SJSA1 (cell line): ENCODE measurements at places on chromosomes 7 and 10. TPM values are rescaled to one million over a fixed set of nuclear protein-coding genes. Genes with fewer than 3 reads are reported as not detected.

DNA sequence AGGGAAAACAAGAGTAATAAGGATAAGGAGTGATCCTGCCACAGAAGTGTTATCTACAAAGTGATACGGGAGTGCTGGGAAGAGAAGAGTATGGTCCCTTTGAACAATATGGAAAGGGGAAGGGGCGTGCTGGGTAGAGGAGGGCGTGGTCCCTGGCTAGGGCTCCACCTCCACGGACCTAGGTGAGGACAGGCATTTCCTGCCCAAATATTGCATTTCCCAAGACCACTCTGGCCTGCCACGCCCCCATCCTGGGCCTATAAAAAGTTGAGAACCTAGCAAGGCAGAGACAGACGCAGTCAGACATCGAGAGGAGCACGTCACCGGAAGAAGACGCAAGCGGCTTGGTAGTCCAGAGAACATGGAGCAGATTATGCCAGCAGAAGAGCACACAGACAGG lies 22.8 kb downstream of the VSTM4 start:
- no peak for DNase-seq

DNA sequence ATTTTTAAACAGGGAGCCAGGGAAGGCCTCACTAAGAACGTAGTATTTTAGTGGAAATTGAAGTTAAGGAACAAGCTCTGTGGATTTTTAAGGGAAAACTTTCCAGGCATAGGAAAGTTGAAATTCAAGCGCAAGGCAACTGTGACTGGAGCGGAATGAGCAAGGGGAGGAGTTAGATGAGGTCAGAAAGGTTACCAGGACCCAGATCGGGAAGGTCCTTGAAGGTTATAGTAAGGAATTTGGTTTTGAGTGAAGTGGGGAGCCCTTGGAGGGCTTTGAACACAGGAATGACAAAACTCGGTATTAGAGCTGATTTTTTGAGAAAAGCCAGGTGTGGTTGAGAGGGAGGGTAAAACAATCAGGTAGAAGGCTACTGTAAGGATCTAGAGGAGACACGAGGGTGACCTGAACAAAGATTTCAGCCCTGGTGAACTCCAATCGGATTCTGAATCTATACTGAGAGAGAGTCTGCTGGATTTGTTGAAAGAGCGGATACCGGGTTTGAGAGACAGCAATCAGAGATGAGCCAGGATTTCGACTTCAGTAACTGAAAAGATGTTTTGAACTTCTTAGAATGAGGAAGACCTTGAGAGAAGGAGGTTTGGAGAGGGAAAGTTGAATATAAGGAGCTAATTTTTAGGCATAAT lies 1013.9 kb downstream of the NRG3 start:
- DNase-seq: no peak

- no peak for DNase-seq
These were observed 44.0 kb upstream of the HPSE2 start for GRCh38 chr10:99279626-99280111.

- peak; percentile 73 for DNase-seq
These were observed 5.7 kb upstream of the PIP start for GRCh38 chr7:143126146-143126545.

GRCh38 chr7:159212226-159212625 lies 67.6 kb upstream of the VIPR2 start:
- DNase-seq: no peak

- no peak for DNase-seq
These were observed 9.9 kb downstream of the SLC25A13 start for GRCh38 chr7:96311967-96312366.

- DNase-seq: no peak
These were observed 181.1 kb downstream of the SKAP2 start for GRCh38 chr7:26683277-26683676.

DNA sequence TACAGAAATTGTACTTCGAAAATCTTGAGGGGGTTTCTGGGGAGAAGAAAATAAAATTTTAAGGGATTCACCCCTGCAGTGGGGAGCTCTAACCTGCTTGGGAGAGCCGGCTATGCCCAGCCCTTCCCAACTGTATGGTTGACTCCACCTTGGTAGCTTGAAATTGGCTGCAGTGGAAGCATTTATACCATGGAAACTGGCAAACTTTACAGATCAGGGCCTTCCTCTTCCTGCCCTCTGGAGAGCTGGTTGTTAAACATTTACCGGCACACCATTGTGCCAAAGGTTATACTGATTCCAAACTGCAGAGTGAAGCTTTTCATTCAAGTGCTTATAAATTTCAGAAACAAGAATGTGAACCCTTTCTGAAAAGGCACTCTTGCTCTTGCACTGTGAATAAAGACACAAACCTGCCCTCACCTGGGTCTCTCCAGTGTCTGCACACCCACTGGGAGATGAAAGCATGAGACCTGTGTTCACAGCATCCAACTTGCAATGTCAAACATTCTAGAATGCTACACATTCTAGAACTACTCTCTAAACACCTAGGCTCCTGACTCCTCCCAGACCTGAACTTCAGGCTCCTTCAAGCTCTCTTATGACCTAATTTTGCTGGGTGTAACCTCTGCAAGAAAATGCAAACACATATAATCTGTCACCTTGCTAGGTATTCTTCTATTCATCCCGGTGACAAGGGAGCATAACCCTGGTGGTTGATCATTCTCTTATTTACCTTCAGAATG lies 44.7 kb downstream of the ABLIM1 start:
- no peak for DNase-seq

GRCh38 chr10:89463846-89464537 lies 49.6 kb downstream of the IFIT5 start:
- no peak for DNase-seq

GRCh38 chr10:125955766-125956165 lies 59.4 kb downstream of the FANK1 start:
- DNase-seq: no peak

GRCh38 chr7:148135116-148135515 lies 455.4 kb upstream of the C7orf33 start:
- DNase-seq: no peak

GRCh38 chr7:150824379-150825177 lies 24.0 kb downstream of the TMEM176A start:
- no peak for DNase-seq

GRCh38 chr10:132395704-132396493 lies 1.1 kb upstream of the PWWP2B start:
- no peak for DNase-seq

DNA sequence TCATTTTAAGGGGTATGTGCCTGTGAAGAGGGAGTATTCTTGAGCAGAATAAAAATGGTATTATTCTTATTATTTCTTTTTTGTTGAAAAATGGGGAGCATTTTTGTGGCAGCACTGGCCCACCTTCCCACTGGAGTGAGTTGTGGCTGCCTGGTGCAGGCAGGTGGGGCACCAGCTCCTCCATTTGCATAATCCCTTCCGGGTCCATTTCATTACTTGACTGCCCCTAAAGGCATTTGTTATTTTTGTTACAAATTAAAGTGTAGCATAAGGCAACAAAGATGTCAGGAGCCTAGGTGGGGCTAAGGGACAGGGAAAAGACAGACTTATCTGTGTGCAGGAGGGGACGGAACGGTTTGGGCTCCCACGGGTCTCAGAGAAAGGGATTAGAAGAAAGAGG lies 26.8 kb downstream of the GOLGA7B start:
- DNase-seq: no peak

GRCh38 chr10:49322371-49323170 lies 23.6 kb downstream of the C10orf71 start:
- peak; percentile 26 for DNase-seq

- DNase-seq: no peak
These were observed 522.0 kb upstream of the LRRN3 start for GRCh38 chr7:110568932-110569331.

GRCh38 chr10:5945561-5946418 lies 31.6 kb downstream of the IL15RA start:
- DNase-seq: peak; percentile 63

Gene TLX1
- total RNA-seq: not detected in 2 replicates

Gene PRSS37
- total RNA-seq: not detected in 2 replicates

Gene CTAGE4
- total RNA-seq: not detected in 2 replicates

Gene CALHM2
- total RNA-seq: not detected in 2 replicates

Gene APBB1IP
- total RNA-seq: not detected in 2 replicates

Gene TAS2R41
- total RNA-seq: not detected in 2 replicates

Gene TRIL
- total RNA-seq: 0.05 TPM in 1 of 2 replicates, not detected in the other

Gene NPC1L1
- total RNA-seq: not detected in 2 replicates

Gene SCART1
- total RNA-seq: 0.09 and 0.18 TPM in 2 replicates

Gene SPAM1
- not detected in 2 replicates for total RNA-seq

Gene C10orf67
- total RNA-seq: not detected in 2 replicates

Gene VAX1
- total RNA-seq: not detected in 2 replicates
